ENCODE measurements at places on chromosomes 7 and 10. TPM values are rescaled to one million over a fixed set of nuclear protein-coding genes. Genes with fewer than 3 reads are reported as not detected.

The TMEM229A gene
- total RNA-seq = 0.88 TPM

The GRM8 gene
- total RNA-seq = not detected

The CLEC5A gene
- total RNA-seq = not detected

The MSS51 gene
- 2.0 TPM for total RNA-seq

The LRIT1 gene
- not detected for total RNA-seq

The SFTPD gene
- 0.39 TPM for total RNA-seq

The ATOH7 gene
- 0.54 TPM for total RNA-seq

The ACHE gene
- 19.0 TPM for total RNA-seq

The MTPN gene
- total RNA-seq = 138 TPM

The NDUFB2 gene
- total RNA-seq = 166 TPM

The GPR26 gene
- not detected for total RNA-seq

The PIP gene
- total RNA-seq = not detected

The DYDC2 gene
- total RNA-seq = 0.23 TPM

The SPDYE3 gene
- not detected for total RNA-seq

The PKD2L1 gene
- not detected for total RNA-seq

The PDCD11 gene
- total RNA-seq = 55.3 TPM

The SERPINE1 gene
- total RNA-seq = 0.09 TPM

The WNT2 gene
- not detected for total RNA-seq

The ADCYAP1R1 gene
- not detected for total RNA-seq

The NPY4R2 gene
- total RNA-seq = 0.41 TPM

The SLC13A1 gene
- not detected for total RNA-seq

The IDI2 gene
- total RNA-seq = not detected

The RAMP3 gene
- not detected for total RNA-seq

The GARS1 gene
- 380 TPM for total RNA-seq

The ITIH5 gene
- total RNA-seq = 0.51 TPM

The MNX1 gene
- total RNA-seq = 36.5 TPM

The CNTNAP2 gene
- total RNA-seq = 42.5 TPM

All from Caco-2 (cell line).